ENCODE measurements at places on chromosomes 13 and 19. TPM values are rescaled to one million over a fixed set of nuclear protein-coding genes. Genes with fewer than 3 reads are reported as not detected.

DNA sequence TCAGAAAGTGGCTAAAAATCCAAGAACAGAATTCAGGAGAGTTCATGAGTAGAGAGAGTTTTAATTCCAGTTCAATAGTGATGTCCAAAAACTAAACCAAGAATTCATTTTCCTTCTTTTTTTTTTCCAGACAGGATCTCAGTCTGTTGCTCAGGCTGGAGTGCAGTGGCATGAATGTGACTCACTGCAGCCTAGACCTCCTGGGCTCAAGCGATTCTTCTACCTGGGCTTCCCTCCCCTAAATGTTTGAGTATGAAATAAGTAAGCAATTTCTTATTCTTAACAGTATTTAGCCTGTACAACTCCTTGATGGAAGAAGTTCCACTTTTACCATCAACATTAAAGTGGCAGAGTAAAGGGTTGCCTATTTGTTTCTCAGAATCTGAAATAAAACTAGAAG is 3.8 kb downstream of the COMMD6 start:
- no peak for DNase-seq

DNA sequence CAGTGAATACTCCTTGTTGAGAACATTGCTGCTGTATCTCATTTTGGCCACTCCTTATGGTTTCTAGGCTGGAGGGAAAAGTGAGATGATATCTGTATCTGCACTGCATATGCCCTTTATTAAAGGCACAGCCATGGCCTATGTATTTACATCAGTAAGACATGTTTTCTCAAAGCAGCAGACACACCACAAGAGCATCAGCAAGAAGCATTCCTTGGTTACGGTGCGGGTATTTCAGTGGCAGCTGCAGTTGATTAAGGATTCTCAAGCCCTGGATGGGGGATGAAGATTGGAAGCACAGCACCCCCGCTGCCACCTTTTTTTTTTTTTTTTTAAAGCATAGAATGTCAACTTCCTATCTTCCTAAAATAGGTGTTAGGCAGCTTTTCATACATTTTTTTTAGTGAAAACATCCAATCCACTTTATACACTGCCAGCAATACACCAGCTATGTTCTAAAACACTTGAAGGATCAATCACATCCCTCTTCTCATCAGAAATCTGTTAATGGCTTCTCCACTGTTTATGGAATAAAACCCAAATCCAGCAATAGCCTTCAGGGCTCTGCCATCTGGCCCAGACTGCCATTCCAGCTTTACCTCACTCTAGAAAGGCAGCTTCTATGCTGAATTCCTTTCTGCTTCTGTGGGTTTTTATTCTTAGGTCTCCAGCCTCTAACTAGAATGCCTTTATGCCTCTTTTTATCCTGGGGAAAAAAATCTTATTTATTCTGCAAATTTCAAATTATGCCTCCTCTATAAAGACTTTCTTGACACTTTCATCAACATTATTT is 331.0 kb downstream of the DNAJC15 start:
- DNase-seq: no peak

- peak; percentile 85 for DNase-seq
These were observed 1.3 kb upstream of the ZIC2 start for GRCh38 chr13:99980201-99980823.

Gene CEACAM20
- not detected for total RNA-seq

All from GM23338 (cell line).